ENCODE measurements at places on chromosomes 5 and 9. TPM values are rescaled to one million over a fixed set of nuclear protein-coding genes. Genes with fewer than 3 reads are reported as not detected.

The ABHD17B gene
- total RNA-seq = 41.2 TPM

GRCh38 chr9:110769667-110770066, 101.1 kb downstream of the MUSK start:
- H3K27ac ChIP-seq = no peak overlapping the region
- DNase-seq = no peak
- no peaks in the 10 kb centered on the region for H3K27me3 ChIP-seq
- no peak overlapping the region for H3K4me3 ChIP-seq
- no peaks in the 10 kb centered on the region for H3K36me3 ChIP-seq

- no peaks in the 10 kb centered on the region for H3K36me3 ChIP-seq
- peak overlapping the region; percentile 47 for H3K4me3 ChIP-seq
- H3K4me1 ChIP-seq = peaks cover 3% of the 10 kb centered on the region
- no peak overlapping the region for H3K27ac ChIP-seq
Measured at GRCh38 chr5:119072496-119072895, 1.6 kb downstream of the DMXL1 start.

DNA sequence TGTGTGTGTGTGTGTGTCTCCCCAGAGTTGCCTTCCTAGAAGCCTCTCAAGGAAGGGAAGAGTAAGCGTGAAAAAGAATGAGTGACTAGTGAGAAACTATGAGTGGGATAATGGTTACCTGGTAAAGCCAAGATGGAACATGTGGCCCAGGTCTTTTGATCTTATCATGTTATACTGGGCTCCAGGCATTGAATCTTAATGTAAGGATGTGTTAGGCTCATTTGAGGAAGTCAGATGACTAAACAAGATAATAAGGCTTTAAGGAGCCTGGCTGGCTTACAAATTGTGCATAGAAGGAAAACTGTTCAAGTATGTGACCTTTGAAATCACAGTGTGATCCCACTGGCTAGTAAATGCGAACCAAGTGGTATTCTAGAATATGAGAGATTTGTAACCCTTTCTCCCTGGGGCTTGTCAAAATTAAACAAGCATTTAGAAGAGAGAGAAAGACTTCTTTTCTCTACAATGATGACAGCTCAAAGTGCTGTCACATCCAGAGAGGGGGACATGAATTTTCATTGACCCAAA, 29.9 kb upstream of the HMHB1 start:
- H3K4me1 ChIP-seq = no peaks in the 10 kb centered on the region
- H3K27ac ChIP-seq = no peak overlapping the region
- no peaks in the 10 kb centered on the region for H3K27me3 ChIP-seq
- H3K4me3 ChIP-seq = no peak overlapping the region

DNA sequence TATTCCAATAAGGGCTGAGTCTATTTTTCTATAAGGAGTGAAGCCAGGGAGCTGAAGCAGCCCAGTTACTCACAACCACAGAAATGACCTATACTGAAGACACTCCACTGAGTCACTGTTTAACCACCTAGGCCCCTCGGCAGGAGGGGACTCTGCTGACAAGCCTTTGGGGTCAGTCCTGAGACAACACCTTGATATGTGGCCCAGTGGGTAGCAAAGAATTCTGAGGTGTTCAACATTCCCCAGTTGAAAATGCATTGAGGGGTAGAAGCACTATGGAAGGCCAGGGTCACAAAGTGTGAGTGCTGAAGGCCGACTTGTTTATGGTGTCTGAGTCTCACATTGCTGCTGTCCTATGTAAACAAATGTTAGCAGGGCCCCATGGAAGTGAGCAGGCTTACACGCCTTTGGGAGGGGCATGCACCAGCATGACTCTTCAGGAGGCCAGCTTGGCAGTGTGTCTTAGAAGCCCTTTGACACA, 112.6 kb upstream of the NFIL3 start:
- no peak overlapping the region for H3K4me3 ChIP-seq
- H3K27ac ChIP-seq = no peak overlapping the region
- H3K27me3 ChIP-seq = no peaks in the 10 kb centered on the region
- DNase-seq = no peak
- no peaks in the 10 kb centered on the region for H3K4me1 ChIP-seq

- H3K4me1 ChIP-seq = no peaks in the 10 kb centered on the region
- no peaks in the 10 kb centered on the region for H3K27me3 ChIP-seq
- H3K36me3 ChIP-seq = no peaks in the 10 kb centered on the region
- H3K27ac ChIP-seq = no peak overlapping the region
- DNase-seq = no peak
Measured at GRCh38 chr5:91538179-91538578, 155.1 kb upstream of the ARRDC3 start.

- DNase-seq = no peak
- peaks cover 4% of the 10 kb centered on the region for H3K4me1 ChIP-seq
- H3K27ac ChIP-seq = no peak overlapping the region
- H3K4me3 ChIP-seq = no peak overlapping the region
- H3K36me3 ChIP-seq = peaks cover 6% of the 10 kb centered on the region
Measured at GRCh38 chr5:116152169-116152568, 67.3 kb downstream of the COMMD10 start.
